ENCODE measurements at places on chromosomes 2 and 18.

DNA sequence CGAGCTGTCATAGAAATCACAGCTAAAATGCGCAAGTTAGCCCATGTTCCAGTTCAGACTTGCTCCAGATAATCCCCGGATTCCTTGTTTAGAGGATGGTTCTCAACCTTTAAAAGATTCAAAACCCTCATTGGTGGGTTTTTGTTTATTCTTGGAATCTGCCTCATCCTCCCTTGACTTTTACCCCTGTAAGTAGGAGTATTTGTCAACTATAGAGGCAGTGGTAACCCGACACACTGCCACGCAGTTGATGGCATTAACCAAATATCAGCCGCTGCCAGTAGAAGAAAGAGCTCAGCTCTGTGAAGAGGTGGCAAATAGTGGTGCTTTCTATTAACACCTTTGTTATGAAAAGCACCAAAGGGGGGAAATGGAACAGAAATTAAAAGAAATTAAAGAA lies 40.4 kb upstream of the SELENOI start:
- DNase-seq = no peak

DNA sequence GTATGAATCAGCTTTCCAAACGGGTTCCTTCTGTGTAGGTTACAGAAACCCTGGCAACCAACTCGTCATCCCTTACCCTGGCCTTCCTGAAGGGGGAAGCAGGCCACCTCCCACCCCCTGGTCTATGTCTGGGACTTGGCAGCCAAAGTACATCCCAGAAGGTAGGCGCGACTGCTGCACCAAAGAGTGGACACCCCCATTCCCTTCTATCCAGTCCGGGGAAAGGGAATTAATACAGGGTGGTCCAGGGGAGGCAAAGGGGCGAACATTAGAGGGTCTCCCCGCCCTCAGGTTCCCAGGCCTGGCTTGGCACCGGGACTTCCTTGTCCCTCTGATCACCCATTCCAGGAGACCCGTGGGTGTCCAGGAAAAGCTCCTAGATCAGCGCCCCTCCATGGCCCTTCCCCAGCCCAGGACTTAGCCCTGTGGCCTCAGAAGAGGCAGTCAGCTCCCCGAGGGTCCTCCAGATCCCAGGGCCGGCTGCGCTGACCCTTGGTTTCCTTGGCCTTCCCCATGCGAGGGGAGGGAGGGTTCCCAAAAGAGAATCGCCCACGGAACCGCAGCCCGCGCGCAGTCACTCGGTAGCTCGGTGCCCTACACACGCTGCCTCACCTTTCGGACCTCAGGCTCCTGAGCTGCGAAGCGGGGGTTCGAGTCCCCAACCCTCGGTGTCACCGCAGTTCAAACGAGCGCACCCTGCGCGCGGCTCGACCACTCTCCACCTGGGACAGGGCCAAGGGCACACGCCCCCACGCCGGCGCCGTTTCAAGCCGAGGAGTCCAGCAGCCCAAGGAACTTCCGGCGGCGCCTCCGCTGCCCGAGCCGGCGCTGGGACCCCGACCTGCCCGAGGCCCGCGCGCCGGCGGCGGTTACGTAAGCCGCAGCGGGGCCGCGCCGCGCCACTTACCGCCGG lies at the start of gene PER2:
Gene PER2, minus strand, starts transcription at position 874 of the 913 bp plus-strand sequence. CDS start 10,674 bp downstream, outside the sequence.
- DNase-seq = peak; percentile 28

DNA sequence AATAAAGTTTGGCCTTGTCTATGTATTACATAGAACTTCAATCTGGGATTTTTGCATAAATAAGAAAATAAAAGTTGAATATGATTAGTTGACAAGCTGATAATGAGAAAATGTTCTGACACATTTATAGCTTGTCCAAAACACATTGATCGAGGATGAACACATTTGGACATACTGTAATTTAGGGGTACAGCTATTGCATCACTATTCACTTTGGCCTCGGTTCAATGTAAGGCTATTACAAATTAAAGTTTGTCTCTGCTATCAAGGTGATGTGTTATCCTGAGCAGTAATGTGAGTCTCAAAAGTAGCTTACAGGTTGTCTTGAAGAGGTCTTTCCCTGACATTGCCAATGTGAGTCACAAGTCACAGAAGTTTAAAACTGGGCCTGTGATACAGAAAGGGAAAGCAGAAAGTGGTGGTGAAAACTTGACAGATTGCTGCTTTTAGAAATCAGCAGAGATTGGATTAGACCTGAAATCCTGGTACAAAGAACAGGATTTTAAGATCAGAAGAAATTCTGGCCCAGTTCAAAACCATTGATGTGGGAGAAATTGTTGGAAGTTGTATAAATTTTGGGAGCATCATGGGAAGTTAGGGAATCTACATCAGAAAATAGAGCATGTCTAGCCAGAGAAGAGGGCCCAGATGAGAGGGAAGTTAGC lies 674.1 kb downstream of the NYAP2 start:
- DNase-seq = no peak

DNA sequence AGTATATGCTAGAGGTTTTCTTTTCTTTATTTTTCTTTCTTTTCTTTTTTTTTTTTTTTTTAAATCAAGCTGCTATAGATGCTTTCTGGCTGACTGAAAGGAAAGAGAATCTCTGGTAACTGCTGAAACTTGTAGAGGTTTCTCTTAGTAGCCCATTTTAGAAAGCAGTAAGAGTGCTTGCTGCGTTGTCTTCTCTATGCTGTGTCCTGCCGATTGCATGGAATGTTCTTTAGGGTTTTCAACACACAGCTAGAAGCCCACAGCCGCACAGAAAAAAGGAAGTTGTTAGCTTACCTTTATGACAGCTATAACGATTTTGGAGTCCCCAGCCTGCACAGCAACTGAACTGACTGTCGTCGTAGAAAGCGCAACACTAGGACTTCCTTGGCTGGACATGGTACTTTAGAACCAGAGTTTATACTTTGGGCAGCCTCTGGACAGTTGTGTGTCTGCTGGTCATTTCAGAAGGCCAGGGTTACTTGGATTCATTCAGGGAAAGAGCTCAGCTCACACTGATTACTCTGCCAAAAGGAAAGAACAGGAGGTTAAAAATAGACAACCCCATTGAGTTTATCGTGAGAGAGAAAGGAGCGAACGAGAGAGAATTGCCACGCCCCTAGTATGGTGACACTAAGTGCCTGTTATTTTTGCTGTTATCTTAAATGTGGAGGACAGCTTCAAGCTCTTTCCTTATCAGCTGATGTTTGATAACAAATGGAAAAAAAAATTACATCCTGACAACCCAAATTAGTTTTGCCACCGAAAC lies at the start of gene CCDC141:
Gene CCDC141, minus strand, starts transcription at position 592 of the 766 bp plus-strand sequence. Its CDS starts 196 bp downstream, at position 396.
- peak; percentile 47 for DNase-seq

GRCh38 chr2:31384771-31385276 lies 29.7 kb downstream of the XDH start:
- DNase-seq = no peak

DNA sequence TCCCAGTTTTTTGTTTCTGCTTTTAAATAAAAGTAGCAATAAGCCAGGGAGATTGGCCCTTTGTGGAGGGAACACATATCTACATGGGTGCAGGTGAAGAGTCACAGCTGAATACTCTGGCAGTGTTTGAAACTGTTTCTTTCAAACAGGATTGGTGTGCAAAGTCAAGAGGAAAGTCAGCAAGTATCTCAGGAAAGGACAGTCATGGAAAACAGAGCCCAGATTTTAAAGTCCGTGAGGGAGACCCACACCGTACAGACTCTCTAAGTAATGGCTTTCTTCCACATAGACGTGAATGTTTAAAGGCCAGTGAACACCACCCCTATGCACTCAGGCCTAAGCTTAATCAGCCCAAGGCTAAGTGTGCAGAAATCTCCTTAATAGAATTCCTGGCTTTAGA lies 95.3 kb downstream of the GFPT1 start:
- DNase-seq = no peak

All from CD4-positive, alpha-beta T cell treated with Interleukin-17A for 4 hours (primary cell).